GM23338 (cell line): ENCODE measurements at places on chromosomes 2 and 18.

- no peak for DNase-seq
Observed at GRCh38 chr2:155692856-155693255, 639.7 kb downstream of the NR4A2 start.

GRCh38 chr2:174719016-174719415 is 45.3 kb downstream of the CHRNA1 start:
- no peak for DNase-seq

DNA sequence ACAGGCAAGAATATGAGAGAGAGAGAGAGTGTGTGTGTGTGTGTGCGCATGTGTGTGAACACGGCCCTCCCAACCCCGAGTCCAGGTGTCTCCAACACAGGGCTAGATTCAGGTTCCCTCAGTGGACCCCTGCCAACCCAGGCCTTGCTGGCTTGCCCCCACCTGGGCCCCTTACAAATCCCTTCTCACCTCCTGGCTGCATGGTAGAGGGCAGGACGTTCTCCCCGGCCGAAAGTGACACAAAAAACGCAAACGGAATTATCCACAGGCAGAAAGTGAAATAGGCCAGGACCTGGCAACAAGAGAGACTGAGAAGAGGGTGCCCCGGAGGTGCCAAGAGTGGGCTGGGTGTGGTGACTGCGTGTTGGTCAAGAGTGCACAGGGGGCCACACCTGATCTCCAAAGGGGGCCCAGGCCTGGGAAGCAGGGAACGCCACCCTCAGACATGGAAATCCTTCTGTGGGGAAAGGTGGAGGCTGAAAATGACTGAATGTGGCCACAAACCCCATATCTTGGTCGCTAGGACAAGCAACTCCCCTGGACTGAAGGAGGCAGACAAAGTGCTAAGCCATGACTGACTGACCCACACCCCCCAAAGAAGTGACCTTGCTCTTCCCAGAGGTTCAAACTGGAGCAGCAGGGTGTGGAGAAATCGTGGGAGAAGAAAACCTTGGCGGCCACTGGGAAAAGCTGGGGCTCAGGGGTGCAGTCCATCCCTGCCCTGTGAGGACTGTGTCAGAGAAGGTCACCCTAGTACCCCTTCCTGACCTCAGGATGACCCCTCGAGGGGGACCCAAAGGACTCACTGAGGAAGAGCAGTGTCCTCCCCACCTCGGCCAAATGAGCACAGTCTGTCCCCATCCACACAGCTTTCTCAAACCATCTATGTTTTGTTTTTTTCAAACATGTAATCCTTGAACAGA is 5.7 kb downstream of the TEX261 start:
- DNase-seq = no peak

DNA sequence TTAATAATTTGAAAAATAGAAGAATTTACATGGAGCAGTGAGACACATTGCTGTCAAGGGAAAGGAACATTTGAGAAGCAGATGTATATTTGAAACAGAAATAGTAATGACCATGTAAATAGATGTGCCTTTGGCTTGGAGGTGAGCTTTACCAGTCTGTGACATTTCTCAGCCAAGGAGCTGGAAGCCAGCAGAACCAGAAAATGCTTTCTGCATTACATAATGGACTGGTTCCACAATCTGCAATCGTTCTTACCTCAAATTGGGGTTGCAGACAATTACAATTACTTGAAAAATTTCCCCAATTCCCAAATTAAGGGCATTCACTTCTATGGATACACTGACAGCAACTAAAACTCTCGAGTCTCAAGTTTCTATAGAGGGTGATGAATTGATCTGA is 59.7 kb downstream of the HNMT start:
- no peak for DNase-seq

GRCh38 chr2:232325324-232326273 is 53.0 kb upstream of the ALPP start:
- peak; percentile 49 for DNase-seq

- DNase-seq = peak; percentile 73
Observed at GRCh38 chr2:1887915-1888314, 143.6 kb upstream of the PXDN start.
